ENCODE measurements at places on chromosomes 5 and 9.

DNA sequence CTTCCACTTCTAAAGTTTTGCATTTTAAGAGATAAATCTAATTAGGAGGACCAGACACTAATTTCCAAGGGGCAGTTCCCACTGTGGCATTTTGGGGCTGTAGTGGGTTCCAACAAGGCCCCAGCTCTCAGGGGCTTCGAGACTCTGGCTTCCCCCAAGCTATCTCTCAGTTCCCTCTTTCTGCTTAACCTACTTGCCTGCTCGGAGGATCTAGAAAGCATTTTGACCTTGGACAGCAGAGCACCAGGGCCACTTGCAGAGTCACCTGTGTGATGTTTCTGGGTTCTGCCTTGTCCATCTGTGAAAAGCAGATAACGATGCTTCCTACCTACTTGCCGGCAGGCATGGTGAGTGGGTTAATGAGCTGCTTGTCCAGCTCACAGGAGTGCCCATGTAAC, 175.4 kb downstream of the MED10 start:
- DNase-seq: no peak

- peak; percentile 30 for DNase-seq
Observed at GRCh38 chr9:126366366-126367011, 39.9 kb downstream of the MVB12B start.

DNA sequence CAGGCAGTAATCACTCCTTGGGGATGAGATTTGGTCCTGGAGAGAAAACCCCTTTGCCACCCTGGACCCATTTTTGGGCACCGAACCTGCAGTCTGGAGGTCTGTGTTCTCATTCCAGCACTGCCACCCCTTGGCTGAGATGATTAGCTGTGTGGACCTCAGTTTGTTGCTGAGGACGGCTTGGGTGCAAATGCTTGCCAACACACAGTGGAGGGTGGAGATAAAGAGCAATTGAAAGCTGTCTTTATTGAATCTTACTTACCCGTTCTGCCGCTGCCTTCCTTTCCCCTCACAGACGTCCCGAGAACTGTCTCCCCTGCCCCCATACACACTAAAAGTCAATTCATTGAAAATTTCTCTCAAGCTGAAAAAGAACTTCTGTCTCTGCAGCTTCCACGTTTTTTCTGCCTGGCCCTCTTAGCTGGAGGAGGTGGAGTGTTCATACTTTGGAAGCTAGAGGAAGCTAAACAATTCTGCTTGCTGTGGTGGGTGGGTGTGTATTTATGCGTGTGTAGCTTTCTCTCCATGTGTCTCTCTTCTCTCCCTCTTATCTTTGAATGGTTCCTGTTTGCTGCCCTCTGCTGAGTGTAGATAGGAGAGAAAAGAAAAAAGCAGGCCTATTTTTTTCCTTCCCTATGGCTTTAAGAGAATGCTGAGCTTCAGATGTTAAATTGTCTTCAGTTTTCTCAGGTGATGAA, 6.6 kb downstream of the GALNT10 start:
- no peak for DNase-seq

- DNase-seq: no peak
Observed at GRCh38 chr5:126271141-126271540, 152.1 kb upstream of the GRAMD2B start.

DNA sequence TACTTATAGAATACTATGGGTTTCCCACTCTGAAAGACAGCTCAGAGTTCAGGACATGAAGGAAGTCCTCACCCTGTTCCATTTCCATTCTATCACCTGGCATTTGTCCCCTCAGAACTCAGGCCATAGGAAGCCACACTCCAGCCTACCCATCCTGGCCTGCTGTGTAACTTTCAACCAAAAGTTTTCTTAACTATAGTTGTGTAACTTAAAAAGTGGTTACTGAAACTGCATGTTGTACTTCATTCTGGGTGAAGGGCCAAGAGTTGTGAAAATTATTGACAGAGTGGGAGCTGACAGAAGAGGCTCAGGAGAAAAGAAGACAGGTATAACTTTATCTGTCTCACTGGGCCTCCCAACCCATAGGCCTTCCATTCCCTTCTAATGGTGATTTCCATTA, 212.5 kb downstream of the RAB3C start:
- no peak for DNase-seq

- no peak for DNase-seq
Observed at GRCh38 chr5:68287976-68288706, 72.6 kb downstream of the PIK3R1 start.

DNA sequence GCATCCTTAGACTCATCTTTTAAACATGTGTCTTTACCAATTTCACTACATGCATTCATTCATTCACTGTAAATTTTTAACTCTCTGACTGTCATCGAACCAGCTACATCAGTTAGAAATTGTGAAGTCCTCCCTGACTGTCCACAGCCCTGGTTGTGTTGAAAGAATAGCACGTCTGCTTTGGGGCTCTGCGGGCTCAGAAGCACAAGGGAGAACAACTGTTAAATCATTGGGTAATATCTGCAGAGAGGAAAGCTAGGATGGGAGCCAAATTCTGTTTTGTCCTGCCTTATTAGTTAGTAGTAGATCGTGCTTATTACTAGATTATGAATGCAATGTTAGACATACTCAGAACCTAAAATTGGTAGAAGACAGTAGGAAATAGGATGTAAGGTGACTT, 26.3 kb upstream of the FAM120AOS start:
- no peak for DNase-seq

DNA sequence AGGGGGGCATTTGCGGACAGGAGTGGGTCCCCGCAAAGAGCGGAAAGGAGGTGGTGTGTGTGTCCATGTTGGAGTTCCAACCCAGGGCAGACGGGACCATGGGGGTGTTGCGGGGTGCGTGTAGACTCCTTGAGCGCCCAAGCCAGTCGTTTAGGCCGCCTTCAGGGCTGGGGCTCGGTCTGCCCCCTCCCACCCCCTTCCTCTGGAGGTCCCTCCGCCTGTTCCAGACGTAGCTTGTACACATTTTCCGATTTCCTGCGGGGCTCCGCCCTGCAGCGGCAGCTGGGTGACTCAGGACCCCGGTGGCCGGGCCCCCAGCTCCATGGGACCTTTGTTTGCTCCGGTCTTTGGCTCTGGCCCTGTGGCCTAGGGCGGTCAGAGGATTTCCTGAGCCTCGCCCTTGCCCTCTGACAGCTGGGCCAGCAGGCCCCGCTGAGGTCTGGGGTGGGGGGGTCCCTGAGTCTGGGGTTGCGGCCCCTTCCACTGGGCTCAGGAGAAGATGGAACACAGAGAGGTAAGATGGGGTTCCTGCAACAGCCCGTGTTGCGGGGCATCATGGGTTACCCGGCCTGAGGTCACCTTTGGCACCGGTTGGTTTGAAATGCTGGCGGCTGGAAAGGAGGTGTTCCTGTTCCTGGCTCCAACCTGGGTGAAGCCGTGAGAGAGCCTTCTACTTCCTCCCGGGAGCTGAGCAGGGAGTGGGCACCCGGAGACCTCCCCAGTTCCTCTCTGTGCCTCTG, 1.5 kb downstream of the PKN3 start:
- no peak for DNase-seq

DNA sequence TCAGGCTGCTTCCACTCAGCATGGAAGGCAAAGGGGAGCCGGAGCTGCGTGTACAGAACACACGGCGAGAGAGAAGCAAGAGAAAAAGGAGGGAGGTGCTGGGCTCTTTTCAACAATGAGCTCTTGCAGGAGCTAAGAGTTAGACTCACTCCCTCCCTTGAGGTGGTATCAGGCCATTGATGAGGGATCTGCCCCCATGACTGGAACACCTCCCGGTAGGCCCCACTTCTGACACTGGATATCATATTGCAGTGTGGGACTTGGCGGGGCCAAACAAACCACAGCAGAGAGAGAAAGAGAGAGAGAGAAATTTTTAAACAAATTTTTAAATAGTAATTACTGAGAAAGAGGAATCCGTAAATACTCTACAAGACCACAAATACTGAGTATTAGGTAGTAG, 182.2 kb downstream of the TRIO start:
- DNase-seq: no peak

DNA sequence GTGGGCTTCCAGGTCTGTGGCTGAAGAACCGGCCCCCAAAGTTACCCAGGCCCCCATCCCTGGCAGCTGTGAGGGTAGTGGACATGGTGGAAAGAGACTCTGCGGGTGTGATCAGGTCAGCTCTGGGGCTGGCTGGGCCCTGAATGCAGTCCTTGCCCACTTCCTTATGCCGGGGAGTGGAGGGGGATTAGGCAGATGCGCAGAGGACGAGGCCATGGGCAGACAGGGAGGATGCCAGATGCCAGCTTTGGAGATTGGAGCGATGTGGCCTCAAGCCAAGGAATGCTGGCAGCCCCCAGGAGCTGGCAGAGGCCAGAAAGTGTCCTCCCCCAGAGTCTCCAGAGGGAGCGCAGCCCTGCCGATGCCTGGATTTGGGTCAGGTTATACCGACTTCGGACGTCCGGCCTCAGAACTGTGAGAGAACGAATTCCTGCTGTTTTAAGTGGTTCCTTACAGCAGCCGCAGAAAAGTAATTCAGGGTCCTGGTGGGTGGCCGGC, 69.8 kb downstream of the ADAMTS2 start:
- DNase-seq: no peak

GRCh38 chr5:39580702-39581453, 156.1 kb upstream of the DAB2 start:
- DNase-seq: peak; percentile 27

DNA sequence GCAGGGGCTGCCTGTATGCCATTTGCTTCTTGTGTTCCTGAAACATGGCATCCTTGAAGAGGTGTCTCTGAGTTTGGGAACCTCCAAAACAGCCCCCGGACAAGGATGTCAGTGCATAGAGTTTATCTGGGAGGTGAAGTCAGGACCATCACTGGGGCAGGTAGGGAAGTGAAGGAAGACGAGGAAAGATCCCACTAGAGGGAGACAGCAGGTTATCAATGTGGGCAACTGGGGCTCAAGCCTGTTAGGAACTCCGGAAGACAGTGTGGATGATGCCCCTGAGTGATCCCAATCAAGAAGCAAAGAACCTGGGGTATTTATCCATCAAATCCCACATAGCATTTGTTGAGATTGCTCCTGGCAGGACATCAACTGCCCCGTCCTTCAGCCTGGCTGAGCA, 233.1 kb downstream of the AGTPBP1 start:
- DNase-seq: no peak

GRCh38 chr5:6162175-6162574, 216.2 kb downstream of the MED10 start:
- DNase-seq: no peak

DNA sequence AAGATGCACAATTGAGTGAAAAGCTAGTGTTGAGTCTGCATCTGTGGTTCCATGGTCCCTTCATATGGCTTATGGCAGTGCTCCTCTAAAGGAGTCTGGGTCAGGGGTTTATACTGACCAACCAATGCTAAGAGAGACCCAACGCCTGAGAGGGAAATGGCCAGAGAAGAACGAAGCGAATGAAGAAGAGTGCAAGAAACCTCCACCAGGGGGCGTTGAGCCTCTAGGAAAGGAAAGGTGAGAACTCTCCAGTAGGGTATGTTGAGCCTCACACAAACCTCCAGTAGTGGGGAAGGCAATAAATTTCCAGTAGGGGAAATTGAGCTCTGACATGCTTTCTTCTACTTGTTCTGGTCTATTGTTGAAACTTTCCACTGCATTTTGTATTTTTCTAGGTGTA, 470.6 kb downstream of the PRDM9 start:
- DNase-seq: no peak

GRCh38 chr9:109912726-109913460, 132.9 kb downstream of the PALM2AKAP2 start:
- peak; percentile 91 for DNase-seq

DNA sequence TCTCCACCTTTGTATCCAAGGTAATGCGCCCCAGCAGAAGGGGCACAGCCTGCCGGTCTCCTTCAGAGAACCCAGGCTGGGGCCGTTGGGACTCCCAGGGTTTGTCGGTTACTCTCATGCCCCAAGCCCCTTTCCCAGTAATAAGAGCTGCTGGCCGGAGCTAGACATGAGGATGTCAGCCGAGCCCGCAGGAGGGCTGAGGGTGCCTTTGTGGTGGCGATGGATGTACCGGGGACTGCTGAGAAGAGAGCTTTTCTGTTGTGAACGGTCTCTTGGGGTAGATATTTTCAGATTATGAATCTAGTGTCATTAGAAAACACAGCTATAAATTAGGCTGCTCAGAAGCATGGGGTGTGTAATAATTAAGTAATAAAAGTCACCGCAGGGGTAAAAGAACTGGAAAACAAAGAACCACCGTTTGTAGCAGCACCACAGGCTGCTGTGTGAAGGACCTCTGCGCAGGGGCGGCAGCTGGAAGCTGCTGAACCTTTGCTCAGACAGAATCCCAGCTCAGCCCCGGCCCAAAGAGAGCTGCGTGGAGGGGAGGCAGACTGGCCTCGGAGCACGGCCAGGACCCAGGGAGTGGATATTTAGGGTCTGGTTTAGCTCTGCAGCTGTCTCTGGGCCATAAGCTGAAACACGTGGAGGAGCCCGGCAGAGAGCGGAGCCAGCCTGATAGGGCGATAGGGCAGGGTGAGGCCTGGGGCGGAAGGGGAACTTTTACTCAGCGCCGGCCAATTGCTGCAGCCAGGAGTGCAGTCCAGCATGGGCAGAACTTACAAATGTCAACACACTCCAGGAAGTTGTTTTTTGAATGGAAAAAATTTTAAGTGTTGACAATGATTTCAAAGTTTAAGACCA, 50.5 kb upstream of the BARHL1 start:
- DNase-seq: no peak

- DNase-seq: peak; percentile 60
Observed at GRCh38 chr5:178207183-178207916, 3.0 kb downstream of the HNRNPAB start.

DNA sequence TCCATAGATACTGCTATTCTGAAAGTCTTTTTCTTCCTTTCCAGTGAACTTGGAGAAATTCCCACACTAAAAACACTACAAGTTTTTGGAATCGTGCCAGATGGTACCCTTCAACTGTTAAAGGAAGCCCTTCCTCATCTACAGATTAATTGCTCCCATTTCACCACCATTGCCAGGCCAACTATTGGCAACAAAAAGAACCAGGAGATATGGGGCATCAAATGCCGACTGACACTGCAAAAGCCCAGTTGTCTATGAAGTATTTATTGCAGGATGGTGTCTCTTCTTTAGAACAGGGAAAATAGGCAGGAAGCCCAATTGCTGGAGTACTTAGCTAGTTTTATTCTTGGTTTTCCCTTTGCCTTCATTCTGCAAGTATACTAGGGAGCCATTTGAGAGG, 29.9 kb downstream of the SKP2 start:
- DNase-seq: no peak

GRCh38 chr9:15697446-15697851, 144.6 kb downstream of the CCDC171 start:
- peak; percentile 75 for DNase-seq

GRCh38 chr5:150641824-150642566, 1.5 kb downstream of the SYNPO start:
- DNase-seq: no peak

GRCh38 chr5:84118551-84118950, 266.1 kb downstream of the EDIL3 start:
- DNase-seq: no peak

GRCh38 chr5:91007780-91008402, 375.2 kb downstream of the ARRDC3 start:
- DNase-seq: no peak

GRCh38 chr5:129118405-129118804, 23.9 kb downstream of the ISOC1 start:
- DNase-seq: no peak

DNA sequence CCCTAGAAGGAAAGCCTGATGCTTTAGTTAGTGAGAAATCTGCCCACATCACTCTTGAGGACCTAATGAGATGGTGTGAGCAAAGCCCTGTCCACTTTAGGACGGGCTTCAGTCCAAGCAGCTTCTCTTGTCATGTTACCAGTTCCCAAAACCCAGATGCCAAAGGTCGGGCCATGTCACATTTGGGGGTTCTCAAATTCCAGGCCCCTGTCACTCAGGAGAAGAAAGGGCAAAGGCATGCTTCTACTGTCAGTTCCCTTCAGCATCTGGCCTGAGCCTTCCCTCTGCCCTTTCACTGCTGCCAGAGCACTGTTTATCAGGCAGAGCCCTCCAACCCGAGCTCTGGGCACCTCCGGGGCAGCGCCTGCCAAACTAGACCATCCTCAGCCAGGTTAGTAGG, 556.0 kb downstream of the BNC2 start:
- no peak for DNase-seq

All from retinal pigment epithelial cell (primary cell).